ENCODE measurements at places on chromosomes 7 and 10.

DNA sequence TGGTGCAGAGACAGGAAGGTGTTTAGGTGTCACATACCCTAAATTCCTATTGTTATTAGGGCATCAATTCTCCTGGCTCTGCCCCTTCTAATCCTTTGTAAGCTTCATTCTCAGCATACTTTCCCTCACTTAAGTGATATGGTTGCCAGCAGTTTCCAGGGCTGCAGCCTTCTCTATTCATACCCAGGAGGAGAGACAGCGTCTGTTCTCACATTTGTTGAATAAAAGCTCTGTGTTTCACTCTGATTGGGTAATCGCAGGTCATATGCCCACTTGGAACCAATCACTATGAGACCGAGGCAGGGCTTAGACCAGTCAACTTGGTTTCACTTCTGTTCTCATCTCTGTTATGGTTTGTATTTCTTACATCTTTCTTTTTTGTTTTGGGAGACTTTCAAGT, 109.6 kb upstream of the MTPN start:
- DNase-seq = peak; percentile 94

- no peak for DNase-seq
Measured at GRCh38 chr10:111999205-111999914, 184.2 kb downstream of the GPAM start.

- DNase-seq = no peak
Measured at GRCh38 chr10:128541926-128542475, 415.8 kb upstream of the MKI67 start.

DNA sequence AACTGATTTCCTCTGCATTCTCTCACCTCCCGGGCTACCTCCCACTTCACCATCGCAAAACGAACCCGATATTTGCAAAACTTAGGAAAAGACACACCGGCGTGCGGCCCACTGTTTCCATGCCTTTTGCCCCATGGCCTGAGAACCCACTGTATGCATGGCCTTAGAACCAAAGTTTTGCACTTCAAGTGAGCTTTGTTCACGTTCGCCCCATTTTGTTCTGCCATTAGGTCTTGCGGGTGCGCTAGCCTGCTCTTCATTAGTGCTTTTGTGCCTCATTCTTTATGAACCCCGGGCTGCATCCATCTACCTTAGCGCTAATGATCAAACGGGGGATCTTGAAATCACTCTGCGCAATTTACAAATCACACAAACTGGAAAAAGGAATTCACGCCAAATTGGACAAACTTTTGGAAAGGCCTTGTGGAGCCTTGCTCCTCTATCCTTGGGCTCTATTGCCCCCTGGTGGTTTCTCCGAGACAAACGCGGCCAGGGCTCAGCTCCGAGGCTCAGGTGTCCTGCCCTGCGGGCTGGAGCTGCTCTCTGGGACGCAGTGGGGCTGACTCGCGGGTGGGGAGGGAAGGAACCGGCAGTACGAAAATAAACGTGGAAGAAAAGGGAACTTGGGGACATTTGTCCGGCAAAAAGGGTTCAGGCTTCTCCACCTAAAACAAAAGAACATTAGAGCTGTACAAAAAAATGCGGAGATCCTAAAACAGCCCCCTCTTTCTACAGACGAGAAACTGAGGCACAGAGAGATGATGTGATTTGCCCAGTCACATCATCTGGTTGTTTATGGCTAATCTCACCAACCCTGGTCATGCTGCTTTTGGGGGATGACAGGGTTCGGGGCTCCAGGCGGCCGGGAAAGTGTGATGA, 300.4 kb upstream of the NFE2L3 start:
- peak; percentile 76 for DNase-seq

DNA sequence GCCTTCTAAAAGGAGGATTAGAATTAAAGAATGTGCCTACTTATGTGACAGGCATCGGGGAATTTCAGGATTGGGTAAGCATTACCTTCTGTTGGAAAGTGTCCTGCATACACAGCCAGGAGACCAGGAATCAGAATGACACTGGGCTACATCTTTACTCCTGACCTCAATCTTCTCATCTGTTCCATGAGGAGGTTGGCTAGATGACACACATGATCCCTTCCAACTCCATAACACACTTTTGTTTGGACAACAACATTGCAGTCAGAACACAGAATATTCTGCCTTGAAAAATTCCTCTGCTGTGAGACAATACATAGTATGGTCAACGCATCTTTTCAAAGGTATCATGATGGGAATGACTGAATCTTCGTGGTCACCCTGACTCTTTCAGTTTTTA, 1281.2 kb upstream of the SORCS1 start:
- no peak for DNase-seq

DNA sequence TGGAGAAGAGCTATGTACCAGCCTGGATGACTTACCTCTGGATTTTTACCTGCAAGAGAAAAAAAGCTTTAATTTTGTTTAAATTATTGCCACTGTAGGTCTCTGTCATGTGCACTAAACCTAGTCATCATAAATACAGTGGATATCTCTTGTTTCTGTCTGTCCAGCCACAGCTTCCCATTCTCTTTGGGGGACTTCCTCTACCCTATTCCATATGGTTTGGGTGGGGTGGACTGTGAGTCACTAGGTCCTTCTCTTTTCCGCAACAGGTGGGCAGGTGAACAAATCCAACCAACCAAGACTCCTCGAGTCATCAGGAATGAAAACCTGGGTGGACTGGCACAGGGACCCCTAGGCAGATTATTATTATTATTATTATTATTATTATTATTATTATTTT, 87.3 kb upstream of the CYTH3 start:
- DNase-seq = no peak

DNA sequence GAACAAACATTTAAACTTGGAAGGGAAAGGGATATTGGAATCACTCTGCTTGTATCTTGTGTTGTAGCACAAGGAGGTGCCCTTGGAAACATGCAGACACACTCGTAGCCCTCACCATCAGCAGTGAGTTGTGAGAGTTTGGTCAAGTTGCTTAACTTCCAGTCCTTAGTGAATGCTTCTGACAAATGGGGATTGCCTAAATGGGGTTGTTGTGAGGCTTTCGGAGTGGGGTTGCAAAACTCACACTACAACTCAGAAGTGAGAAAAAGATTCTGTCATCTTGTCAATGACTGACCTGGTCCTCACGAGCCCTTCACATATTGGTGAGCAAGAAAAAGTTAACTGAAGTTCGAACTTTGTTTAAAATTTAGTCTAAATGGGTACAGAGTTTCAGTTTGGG, 29.0 kb upstream of the GSDME start:
- no peak for DNase-seq

GRCh38 chr7:30359957-30360356, 75.6 kb downstream of the ZNRF2 start:
- DNase-seq = no peak

DNA sequence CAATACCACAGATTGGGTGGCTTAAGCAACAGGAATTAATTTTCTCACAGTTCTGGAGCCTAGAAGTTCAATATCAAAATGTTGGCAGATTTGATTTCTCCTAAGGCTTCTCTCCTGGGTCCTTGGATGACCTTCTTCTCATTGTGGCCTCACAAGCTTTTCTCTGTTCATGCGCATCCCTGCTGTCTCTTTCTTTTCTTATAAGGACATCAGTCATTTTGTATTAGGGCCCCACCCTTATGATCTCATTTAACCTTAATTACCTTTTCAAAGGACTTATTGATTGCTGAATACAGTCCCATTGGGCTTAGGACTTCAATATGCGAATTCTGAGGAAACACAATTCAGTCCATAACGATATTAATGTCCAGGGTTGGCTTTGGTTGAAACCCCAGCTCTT, 285.4 kb downstream of the HDAC9 start:
- DNase-seq = no peak

- no peak for DNase-seq
Measured at GRCh38 chr7:37999673-38000072, 79.2 kb downstream of the EPDR1 start.

DNA sequence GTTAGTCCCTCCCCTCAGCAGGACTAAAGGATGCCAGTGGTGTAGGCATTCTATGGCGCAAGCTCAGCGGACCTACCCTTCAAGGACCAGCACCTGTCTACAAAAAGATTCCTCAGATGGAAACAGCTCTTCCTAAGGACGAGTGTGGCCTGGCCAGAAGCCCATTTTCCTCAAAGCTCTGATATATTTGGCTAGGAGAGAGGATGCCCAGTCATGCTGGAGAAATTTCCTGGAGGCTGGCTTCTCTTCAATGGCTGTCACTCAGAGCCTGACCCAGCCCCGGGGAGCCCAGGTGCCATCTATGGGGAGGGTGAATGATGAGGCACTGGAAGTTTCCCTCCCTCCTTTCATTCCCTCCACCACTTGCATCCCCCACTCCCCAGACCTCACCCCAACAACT, 111.5 kb downstream of the PLXNA4 start:
- DNase-seq = peak; percentile 67

- no peak for DNase-seq
Measured at GRCh38 chr7:151187409-151188251, 580 bp upstream of the ASB10 start.

GRCh38 chr10:69761320-69761719, 40.4 kb upstream of the COL13A1 start:
- DNase-seq = no peak

DNA sequence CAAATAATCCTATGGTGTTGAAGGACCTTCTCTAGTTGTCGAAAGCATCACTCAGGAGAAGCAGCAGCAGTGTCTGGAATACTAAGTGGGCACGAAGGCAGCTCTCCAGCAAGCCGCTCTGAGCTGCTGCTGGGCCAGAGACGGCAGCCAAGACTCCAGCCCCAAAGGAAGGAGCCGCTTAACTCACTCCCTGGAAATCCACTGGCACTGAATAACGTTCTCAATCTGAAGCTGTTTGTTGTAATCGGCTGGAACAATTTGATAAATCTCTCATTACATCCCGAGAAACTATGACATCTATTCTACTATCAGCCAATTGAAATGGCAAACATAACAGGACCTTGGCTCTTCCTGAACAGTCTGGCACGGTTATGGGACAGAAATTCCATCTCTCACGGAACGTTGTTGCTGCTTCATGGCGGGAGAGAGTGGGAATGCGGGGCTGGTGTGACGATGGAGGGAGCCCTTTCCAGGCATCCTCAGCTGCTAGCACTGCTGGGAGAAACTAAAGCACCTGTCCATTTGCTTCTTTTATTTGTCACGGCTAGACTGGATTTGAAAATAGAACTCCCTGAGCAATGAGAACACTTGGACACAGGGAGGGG, 331.5 kb upstream of the RNF32 start:
- DNase-seq = no peak

DNA sequence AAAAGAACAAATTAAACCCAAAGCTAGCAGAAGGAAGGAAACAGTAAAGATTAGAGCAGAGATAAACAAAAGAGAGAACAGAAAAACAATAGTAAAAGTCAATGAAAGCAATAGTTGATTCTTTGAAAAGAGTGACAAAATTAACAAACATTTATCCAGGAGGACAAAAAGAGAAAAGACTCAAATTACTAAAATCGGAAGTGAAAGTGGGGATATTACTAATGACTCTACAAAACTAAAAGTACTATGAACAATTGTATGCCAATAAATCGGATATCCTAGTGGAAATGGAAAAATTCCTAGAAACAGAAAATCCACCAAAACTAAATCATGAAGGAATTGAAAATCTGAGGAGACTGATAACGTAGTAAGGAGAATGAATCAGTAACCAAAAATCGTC, 96.3 kb downstream of the SNX13 start:
- DNase-seq = no peak

DNA sequence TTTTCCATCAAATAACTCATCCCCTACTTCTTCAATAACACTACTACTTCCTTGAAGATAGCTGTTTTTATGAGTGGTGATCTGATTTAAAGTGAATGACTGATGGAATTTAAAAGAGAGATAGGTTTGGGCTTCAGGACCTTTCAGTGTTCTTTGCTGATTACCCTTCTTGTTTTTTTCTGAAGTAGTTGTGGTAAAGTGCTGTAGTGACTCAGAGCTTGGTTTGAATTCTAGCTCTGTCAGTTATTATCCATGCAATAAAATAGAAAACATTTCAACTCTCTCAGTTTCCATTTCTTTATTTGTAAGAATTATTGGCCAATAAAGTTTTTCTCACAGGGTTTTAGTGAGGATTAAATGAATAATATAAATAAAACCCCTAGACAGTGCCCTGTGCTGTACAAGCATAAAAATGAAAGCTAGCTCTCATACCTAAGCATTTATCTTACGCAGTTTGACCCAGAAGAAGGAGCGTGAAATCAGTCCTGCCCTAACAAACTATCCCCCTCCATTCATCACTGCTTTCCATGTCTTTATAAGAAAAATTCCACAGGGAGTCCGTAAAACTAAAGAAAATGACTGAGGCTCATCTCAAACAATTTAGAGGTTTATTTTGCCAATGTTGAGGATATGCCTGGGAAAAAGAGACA, 25.1 kb upstream of the AKAP9 start:
- peak; percentile 40 for DNase-seq

GRCh38 chr10:114810926-114811325, 10.7 kb upstream of the FHIP2A start:
- no peak for DNase-seq

GRCh38 chr10:16788125-16788524, 29.1 kb downstream of the RSU1 start:
- DNase-seq = no peak

DNA sequence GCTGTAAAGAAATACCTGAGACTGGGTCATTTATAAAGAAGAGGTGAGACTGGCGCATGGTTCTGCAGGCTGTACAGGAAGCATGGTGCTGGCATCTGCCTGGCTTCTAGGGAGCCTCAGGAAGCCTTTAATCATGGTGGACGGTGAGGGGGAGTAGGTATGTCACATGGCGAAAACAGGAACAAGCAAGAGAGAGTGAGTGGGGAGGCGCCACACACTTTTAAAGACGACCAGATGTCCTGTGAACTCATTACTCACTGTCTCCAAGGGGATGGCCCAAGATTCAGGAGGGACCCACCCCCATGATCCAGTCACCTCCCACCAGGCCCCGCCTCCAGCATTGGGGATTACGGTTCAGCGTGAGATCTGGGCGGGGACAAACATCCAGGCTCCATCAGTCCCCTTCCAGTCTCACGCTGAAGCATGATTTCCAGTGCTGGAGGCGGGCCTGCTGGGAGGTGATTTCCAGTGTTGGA, 3.2 kb downstream of the ZNF316 start:
- DNase-seq = peak; percentile 52

- no peak for DNase-seq
Measured at GRCh38 chr7:126450269-126450671, 802.5 kb downstream of the GRM8 start.

DNA sequence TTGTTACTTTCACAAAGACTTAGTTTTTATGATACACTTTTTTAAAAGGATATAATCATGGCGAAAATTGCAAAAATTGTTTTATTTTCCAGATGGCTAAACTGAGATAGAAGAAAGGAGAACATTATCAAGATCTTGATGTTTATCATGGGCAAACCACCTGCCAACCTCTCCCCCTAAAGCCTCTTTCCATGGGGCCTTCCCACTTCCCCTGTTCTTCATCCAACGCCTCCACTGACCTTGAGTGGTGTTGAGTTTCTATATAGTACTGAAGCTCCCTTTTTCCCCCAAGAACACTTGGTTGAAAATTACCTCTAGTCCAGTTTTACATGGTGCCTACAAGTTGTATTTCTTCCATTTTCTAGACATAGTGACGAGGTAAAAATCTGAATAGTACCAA, 5.0 kb downstream of the CREB3L2 start:
- DNase-seq = no peak

GRCh38 chr7:76142861-76143260, 58.8 kb upstream of the SRRM3 start:
- DNase-seq = no peak

Data from GM03348 (cell line).